HCT116 (cell line): ENCODE measurements at places on chromosomes 1 and 21.

DNA sequence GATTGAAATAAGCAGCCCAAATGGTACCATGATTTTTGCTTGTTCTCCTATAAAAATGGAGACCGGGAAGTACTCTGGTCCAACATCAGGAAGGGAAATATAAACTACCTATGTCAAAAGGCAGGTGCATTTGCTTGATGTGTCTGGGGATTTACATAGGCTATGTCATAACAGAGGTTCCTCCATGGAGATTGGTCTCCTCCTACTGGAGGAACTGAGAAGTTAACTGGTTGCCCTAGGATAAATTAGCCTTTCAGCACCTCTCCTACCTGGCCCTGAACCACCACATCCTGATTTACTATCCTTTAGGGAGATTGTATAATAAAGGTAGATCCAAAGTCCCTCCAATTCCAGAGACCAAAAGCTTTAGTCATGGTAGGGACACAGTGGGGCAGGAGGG lies 1109.3 kb upstream of the B3GALT2 start:
- H3K4me1 ChIP-seq = no peaks in the 10 kb centered on the region
- H3K36me3 ChIP-seq = no peaks in the 10 kb centered on the region
- DNase-seq = peak; percentile 33
- no peak overlapping the region for H3K4me3 ChIP-seq

- H3K4me1 ChIP-seq = no peaks in the 10 kb centered on the region
- H3K36me3 ChIP-seq = no peaks in the 10 kb centered on the region
- H3K4me3 ChIP-seq = no peak overlapping the region
- 0 out of 2 replicates have a peak, but pooled peaks cover 4% of the 10 kb centered on the region for H3K27me3 ChIP-seq
These were observed 124.6 kb upstream of the RUNX3 start for GRCh38 chr1:25054526-25055323.

- peaks cover 21% of the 10 kb centered on the region; the same call in 1 of the 2 replicates for H3K4me1 ChIP-seq
- peak overlapping the region; percentile 58 for H3K27ac ChIP-seq
- no peaks in the 10 kb centered on the region for H3K27me3 ChIP-seq
- peak overlapping the region; percentile 20 for H3K4me3 ChIP-seq
- H3K36me3 ChIP-seq = no peaks in the 10 kb centered on the region
- DNase-seq = peak; percentile 81
These were observed 39.8 kb upstream of the CLIC4 start for GRCh38 chr1:24705260-24706073.

DNA sequence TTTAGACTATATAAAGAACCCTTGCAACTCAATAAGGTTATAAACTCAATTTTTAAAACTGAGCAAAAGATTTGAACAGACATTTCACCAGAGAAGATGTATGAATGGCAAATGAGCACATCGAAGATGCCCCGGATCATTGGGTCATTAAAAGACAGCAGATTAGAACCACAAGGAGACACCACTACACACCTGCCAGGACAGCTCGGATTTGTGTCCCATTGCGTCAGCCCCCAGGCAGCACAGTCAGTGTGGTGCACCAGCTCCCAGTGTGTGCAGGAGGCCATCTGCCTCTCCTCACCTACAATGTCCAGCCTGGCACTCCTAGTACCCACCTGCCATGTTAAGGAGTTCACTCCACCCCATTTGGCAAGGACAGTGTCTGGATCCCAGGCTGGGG lies 61.1 kb upstream of the LRP8 start:
- no peaks in the 10 kb centered on the region for H3K4me1 ChIP-seq
- no peak overlapping the region for H3K4me3 ChIP-seq
- no peaks in the 10 kb centered on the region for H3K27me3 ChIP-seq
- H3K27ac ChIP-seq = no peak overlapping the region
- no peak for DNase-seq
- no peaks in the 10 kb centered on the region for H3K36me3 ChIP-seq
